ENCODE measurements at places on chromosomes 1 and 21.

- DNase-seq, result no peak
Observed at GRCh38 chr1:241622669-241623068, 17.5 kb downstream of the CHML start.

- DNase-seq, result no peak
Observed at GRCh38 chr1:1074631-1075147, 583 bp upstream of the RNF223 start.

- DNase-seq, result no peak
Observed at GRCh38 chr1:51487628-51488027, 31.4 kb downstream of the EPS15 start.

DNA sequence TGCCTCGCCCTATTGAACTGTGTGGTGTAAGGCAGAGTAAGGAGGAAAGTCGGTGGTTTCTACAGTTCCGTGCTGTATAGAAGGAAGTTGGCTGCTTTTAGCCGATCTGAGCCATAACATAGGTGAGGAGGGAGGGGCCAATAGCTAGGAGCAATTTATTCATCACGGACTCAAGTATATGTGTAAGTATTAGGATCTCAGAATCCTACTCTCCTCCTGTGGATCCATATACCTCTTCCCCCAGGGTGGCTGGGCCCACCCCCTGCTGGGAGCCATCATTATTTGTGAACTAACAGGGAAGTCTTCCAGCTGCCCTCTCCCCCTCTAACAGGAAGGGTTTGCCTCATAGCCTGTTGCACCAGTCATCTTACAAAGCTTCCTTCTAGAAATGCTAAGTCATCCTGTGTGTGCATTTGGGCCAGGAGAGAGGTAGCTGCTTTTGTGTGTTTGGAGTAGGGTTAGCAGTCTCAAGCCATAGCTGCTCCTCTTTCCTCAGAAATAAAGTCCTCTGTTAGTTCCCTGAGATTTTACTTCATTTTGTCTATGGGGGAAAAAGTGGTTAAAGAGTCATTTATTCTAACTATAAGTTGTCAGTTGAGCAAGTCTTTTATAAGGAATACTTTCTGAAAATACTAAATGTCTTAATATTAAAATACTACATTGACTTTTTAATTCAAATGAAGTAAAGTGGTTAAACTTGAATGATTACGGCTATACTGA, 14.9 kb upstream of the CENPS start:
- peak; percentile 63 for DNase-seq

DNA sequence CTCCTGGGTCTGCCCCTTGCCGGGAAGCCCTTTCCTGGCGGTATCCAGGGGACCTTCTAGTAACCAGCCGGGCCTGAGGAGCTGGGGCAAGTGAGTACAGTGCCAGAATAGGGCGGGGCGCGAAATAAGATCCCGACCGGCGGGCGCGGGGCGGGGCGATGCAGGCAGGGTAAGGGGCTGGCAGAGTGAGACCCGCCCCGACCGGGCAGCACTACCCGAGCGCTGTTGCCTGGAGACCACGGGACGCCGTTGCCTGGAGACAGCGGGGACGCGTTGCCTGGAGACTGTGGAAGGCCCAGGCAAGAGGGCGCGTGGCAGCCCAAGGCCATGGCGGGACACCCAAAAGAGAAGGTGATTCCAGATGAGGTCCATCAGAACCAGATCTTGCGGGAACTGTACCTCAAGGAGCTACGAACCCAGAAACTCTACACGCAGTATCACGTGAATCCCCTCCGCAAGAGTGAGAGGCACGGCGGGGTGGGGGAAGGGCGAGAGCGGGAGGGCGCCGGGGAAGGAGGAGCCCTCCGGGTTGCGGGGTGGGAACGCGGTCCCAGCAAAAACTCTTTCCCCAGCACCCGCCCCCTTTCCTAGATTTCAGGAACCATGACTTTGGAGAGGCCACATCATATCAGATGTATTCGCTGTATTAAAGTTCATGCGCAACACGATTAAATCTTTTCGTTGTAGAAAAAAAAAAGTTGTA, 24.3 kb downstream of the EBNA1BP2 start:
- peak; percentile 74 for DNase-seq
